Activated T-helper 2 cell treated with anti-CD3 and anti-CD28 coated beads, Interferon-gamma antibody, Interleukin-2, Interleukin-4, amounts not matched to agents 10 μg/mL and 5 μg/mL and 100 μg/mL, durations not matched to agents 14 hours and 24 hours and 36 hours (primary cell): ENCODE measurements at places on chromosomes 16 and 17.
A peak's percentile ranks its signal among the peaks of the same experiment; 100 is the strongest.

- H3K27ac ChIP-seq: no peak overlapping the region
- no peak overlapping the region for H3K4me3 ChIP-seq
- DNase-seq: no peak
- H3K27me3 ChIP-seq: no peaks in the 10 kb centered on the region
- H3K4me1 ChIP-seq: no peaks in the 10 kb centered on the region
Measured at GRCh38 chr17:79084291-79085153, 9.9 kb downstream of the ENGASE start.

DNA sequence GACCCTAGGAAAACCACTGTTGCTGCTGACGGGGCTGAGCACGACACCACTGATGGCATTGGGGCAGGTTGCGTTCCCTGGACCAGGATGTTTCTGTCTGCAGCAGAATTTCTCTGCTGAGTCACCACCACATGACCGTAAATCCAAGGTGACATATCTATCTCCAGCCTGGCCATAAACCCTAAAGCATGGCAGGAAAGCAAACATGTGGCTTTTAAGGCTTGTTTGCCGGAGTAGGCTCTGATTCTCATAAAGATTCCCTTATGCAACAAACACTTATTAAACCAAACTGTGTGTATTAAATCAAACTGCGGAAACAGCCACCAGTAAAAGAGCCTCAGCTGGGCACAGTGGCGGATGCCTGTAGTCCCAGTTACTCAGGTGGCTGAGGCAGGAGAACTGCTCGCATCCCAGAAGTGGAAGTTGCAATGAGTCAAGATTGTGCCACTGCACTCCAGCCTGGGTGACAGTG, 17.3 kb downstream of the MPHOSPH6 start:
- H3K27me3 ChIP-seq: no peaks in the 10 kb centered on the region
- DNase-seq: no peak
- no peak overlapping the region for H3K27ac ChIP-seq
- peaks cover 67% of the 10 kb centered on the region for H3K36me3 ChIP-seq
- peaks cover 10% of the 10 kb centered on the region for H3K4me1 ChIP-seq

DNA sequence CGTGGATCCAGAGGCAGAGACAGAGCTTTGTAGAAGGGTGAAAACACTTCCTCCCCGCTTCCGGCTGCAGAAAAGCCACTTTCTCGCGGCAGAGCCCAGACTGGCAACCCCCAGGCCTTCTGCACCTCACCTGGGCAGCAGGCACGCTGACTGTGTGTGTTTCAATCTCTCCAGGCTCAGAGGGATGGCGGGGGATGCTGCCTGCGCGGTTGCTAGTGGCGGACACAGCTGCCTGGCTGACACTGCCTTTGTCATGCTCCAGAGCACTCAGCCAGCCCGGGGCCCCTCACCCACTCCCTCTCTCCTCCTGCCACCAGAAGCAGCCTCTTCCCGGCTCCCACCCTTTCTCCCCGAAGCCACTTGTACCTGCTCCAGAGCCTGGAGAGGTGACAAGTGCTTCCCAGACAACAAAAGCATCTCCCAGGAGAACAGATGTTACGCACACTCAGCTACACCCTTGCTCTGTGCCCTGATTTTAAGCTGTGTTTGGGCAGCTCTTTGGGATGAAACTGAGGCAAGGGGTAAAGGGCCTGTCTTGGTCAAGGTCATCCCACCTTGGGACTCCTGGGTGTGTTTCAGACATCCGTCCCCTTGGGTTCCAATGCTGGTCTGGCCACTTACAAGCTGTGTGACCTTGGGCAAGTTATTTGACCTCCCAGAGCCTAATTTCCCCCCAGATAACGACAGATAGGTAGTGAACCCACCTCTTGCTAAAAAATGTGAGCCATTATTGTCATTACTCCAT, 9.2 kb upstream of the GLIS2 start:
- peaks cover 18% of the 10 kb centered on the region for H3K4me1 ChIP-seq
- no peaks in the 10 kb centered on the region for H3K27me3 ChIP-seq
- H3K27ac ChIP-seq: peak overlapping the region; percentile 97
- H3K36me3 ChIP-seq: peaks cover 26% of the 10 kb centered on the region
- H3K4me3 ChIP-seq: peak overlapping the region; percentile 99

GRCh38 chr17:29918922-29919856, 10.8 kb downstream of the SSH2 start:
- peaks cover 14% of the 10 kb centered on the region for H3K4me1 ChIP-seq
- no peak overlapping the region for H3K27ac ChIP-seq
- H3K4me3 ChIP-seq: no peak overlapping the region
- H3K36me3 ChIP-seq: no peaks in the 10 kb centered on the region

- H3K4me3 ChIP-seq: no peak overlapping the region
- no peaks in the 10 kb centered on the region for H3K36me3 ChIP-seq
- peaks cover 4% of the 10 kb centered on the region for H3K27me3 ChIP-seq
- no peaks in the 10 kb centered on the region for H3K4me1 ChIP-seq
- H3K27ac ChIP-seq: no peak overlapping the region
Measured at GRCh38 chr16:71359431-71359830, 908 bp downstream of the CALB2 start.

DNA sequence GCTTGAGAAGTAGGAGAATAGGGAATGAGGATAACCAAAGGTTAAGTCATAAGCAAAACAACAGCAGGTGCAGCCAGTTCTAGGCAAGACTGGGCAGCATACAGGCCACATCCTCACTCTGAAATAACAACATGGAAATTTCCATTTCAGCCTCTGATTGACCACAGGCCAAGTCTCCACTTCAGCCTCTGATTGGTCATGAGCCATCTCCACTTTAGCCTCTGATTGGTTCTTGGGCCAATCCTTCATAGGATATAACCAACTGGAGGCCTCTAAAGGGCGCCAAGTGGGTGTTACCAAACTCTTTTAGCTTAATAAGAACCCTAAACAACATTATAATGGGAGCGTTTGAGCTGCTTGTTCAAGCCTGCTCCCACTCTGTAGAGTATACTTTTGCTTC, 512.0 kb downstream of the NPIPA7 start:
- no peaks in the 10 kb centered on the region for H3K27me3 ChIP-seq
- no peaks in the 10 kb centered on the region for H3K4me1 ChIP-seq
- no peak overlapping the region for H3K4me3 ChIP-seq
- H3K36me3 ChIP-seq: no peaks in the 10 kb centered on the region
- no peak overlapping the region for H3K27ac ChIP-seq

- peak overlapping the region; percentile 5 for H3K4me3 ChIP-seq
- H3K4me1 ChIP-seq: peaks cover 71% of the 10 kb centered on the region
- H3K27ac ChIP-seq: peak overlapping the region; percentile 77
- H3K27me3 ChIP-seq: no peaks in the 10 kb centered on the region
Measured at GRCh38 chr16:48556243-48556912, 53.6 kb downstream of the N4BP1 start.

GRCh38 chr16:13923703-13924298, 3.8 kb downstream of the ERCC4 start:
- H3K27me3 ChIP-seq: no peaks in the 10 kb centered on the region
- no peak overlapping the region for H3K4me3 ChIP-seq
- H3K27ac ChIP-seq: no peak overlapping the region
- DNase-seq: no peak

DNA sequence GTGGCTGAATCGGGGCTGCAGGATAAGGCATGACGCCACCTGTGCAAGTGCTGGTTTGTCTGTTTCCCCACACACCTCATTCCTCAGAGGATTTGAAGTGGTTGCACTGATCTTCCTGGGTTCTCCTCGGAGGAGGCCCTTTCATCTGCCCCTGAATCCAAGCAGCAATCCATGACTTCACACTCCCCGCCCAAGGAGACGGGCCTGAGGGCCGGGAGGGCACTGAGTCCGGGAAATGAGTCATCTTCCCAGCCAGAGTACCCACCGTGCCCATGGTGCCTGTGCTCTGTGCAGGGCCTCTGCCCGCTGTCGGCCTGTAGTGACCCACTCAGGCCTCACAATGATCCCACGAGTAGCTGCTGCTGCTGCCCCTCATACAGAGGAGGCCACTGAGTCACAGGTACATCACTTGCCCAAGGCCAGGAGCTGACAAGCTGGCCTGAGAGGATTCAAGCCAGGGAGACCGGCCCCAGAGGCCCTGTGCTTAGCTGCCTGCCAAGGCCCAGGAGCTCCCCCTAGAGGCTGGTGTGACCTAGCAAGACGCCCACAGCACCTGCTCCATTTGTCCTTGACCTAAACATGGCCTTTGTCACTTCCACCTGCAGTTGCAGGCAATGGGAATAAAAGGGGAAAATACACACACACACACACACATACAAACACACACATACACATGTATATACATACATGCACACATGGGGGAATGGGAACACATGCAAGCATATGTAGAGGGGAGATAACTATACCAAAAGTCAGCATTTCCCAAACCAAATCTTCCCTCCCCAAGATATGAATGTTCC, 240.0 kb downstream of the C16orf95 start:
- H3K4me1 ChIP-seq: no peaks in the 10 kb centered on the region
- no peak overlapping the region for H3K27ac ChIP-seq
- H3K4me3 ChIP-seq: no peak overlapping the region

DNA sequence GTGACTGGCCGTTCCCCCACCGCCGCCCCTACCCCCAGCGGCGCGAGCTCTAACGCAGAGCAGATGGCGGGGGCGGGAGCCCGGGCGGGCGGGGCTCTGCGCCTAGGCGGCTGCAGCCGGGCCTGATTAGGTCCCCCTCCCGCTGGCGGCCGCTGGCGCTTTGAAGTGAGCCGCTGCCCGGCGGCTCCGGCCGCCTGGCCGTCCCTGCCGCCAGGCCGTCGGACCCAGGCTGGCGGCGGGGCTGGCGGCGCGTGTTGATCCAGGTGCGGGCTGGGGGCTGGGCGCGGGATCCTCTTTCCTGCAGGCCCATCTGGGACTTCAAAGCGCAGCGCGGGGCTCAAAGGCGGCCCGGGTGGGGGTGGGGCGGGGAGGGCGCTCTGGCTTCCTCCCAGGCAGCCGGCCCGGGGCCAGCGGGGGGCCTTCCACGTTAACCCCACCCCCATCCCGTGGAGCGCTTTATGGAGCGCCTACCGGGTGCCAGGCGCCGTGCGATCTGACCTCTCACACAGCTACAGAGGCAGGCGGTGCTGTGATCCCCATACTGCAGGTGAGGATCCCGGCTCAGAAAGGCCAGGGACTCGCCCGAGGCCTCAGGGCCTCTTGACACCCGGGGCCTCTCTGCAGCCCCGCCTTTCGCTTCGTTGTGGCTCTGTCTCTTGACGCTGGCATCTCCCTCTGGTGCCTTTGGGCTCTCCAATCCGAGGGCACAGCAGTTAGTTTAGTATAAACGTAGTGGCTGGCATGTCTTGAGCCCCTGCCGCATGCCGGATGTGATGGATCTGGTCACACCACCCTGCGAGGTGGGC, 80.0 kb upstream of the NKD1 start:
- H3K4me1 ChIP-seq: peaks cover 2% of the 10 kb centered on the region
- no peak overlapping the region for H3K27ac ChIP-seq
- H3K27me3 ChIP-seq: peaks cover 33% of the 10 kb centered on the region

DNA sequence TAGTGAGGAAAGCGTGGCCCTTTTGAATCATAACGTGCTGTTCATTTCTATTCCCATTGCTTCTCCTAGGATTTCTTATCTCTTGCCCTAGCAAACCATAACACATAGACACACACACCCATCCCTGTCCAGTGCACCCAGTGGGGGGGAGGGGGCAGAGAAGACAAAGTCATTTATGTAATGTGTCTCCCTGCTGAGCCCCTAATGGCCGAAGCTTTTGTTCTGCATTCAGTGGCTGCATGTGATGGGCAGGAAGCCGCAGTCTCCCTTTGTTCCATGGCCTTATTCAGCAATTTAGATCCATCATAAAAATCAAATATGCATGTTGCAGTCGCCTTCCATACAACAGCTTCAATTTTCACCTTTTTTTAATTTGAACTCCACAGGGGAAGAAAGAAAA, 325.4 kb downstream of the ZFHX3 start:
- H3K36me3 ChIP-seq: no peaks in the 10 kb centered on the region
- H3K4me1 ChIP-seq: no peaks in the 10 kb centered on the region
- no peak overlapping the region for H3K4me3 ChIP-seq
- no peak for DNase-seq

DNA sequence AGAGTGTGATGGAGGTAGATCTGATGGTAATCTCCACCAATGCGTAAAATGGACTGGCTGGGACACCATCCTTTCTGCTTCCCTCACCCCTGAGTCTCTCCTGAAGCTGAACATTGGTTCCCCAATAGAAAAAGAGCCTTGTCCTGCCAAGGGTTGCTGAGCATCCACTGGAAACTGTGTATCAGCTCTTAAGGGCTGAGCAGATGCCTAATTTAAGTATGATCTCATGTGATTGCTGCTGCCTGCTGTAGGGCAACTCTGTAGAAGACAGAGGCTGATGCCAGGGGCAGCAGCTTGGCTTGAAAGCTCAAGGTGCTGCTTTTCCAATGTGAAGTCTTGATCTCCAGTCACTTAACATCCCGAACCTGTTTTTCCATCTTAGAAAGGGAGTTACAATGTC, 310.3 kb upstream of the CCL2 start:
- H3K4me1 ChIP-seq: no peaks in the 10 kb centered on the region
- no peak for DNase-seq
- no peak overlapping the region for H3K4me3 ChIP-seq
- no peak overlapping the region for H3K27ac ChIP-seq
- no peaks in the 10 kb centered on the region for H3K36me3 ChIP-seq

DNA sequence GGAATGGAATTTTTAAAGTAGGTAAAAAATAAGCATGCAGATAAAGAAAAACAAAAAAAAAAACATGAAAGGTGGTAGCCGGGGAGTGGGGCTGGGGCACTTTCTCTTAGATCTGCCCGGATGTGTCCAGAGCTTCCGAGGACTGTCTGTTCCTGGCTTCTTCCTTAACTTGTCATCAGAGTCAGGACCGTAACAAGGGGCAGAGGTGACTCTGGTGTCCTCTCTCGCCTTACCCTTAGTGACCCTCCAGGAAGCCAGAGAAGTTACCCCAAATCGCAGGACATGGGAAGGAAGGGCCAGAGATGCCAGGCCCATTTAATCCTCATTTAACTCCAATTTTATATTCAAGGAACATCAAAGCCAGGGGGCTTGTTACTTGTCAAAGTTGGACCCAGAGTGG, 115.5 kb downstream of the ABCC6 start:
- no peaks in the 10 kb centered on the region for H3K27me3 ChIP-seq
- H3K27ac ChIP-seq: no peak overlapping the region
- H3K4me3 ChIP-seq: no peak overlapping the region
- no peak for DNase-seq
- H3K36me3 ChIP-seq: peaks cover 82% of the 10 kb centered on the region

GRCh38 chr16:29994600-29995323, 655 bp downstream of the HIRIP3 start:
- DNase-seq: no peak
- H3K27ac ChIP-seq: peak overlapping the region; percentile 96
- H3K4me1 ChIP-seq: peaks cover 22% of the 10 kb centered on the region
- H3K36me3 ChIP-seq: peaks cover 71% of the 10 kb centered on the region
- no peaks in the 10 kb centered on the region for H3K27me3 ChIP-seq
- peak overlapping the region; percentile 98 for H3K4me3 ChIP-seq

DNA sequence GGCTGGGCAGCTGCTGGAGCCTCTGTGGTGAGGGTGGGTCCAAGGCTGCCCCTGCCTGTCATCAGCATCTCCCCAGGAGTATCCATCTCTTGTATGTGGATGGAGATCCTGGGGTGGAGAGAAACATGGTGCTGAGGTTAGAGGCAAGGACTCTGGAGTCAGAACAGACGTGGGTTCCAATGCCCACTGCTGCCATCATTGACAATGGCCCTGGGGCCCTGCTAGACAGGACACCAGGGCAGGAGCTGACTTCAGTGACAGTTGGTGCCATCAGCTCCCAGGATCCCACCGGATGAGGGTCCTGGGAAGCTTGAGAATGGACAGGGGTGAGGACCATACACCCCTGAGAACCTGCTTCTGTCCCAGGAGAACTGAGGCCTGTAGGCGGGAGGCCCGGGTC, 15.6 kb downstream of the MYLK3 start:
- no peak for DNase-seq
- no peak overlapping the region for H3K27ac ChIP-seq
- no peaks in the 10 kb centered on the region for H3K4me1 ChIP-seq
- no peaks in the 10 kb centered on the region for H3K27me3 ChIP-seq
- H3K36me3 ChIP-seq: no peaks in the 10 kb centered on the region
